ENCODE measurements at places on chromosomes 3 and 15. TPM values are rescaled to one million over a fixed set of nuclear protein-coding genes. Genes with fewer than 3 reads are reported as not detected.

The STRA6 gene
- not detected for polyA plus RNA-seq

DNA sequence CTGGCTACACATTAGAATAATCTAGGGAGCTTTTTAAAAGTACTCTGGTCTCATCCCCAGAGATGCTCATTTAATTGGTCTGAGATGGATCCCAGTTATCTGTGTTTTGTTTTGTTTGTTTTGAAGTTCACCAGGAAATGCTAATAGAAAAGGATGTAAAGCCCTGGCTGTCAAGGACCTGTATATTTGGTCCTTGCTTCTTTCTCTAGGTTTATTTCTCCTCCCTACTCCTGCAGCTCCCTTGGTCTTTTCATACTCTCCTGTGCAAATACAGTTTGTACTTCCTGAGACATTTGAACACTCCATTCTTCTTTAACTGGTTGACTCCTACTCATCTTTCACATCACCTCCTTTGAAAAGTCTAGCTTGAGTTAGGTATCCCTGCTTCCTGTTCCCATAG is 3.3 kb downstream of the PIK3CA start:
- DNase-seq, result no peak

DNA sequence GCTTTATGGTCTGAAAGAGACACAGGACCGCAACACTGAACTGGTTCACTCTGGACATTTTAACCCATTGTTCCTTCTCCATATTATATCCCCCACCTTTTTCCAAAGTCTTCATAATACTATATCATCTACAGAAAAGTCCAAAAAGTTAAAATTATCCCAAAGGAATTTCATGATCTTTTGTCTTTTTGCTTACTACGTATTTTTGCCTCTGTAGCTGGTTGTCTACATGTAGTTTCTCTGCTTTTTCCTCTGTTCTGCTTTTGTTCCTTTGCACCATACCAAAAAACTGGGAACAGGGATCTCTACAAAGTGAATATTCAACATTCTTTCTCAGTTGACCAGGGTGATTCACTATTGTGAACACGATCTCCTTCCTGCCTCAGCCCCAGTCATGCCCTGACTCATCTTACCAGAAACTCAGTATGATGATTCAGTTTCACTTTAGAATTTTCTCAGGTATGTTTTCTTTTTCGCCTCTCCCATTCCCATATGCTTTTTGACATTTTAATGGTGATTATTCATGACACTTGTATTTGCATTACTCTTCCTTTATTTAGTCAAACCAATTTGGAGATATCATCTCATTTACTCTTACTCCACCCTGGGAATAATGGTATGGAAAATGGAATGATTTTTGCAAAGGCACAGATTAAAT is 14.5 kb downstream of the EMC4 start:
- DNase-seq, result no peak

GRCh38 chr15:25250011-25250596 is 188.7 kb downstream of the UBE3A start:
- DNase-seq, result no peak

Measured in CD4-positive, alpha-beta memory T cell (primary cell).